ENCODE measurements at places on chromosomes 7 and 10.

GRCh38 chr10:86520871-86521677 lies 518 bp downstream of the WAPL start:
- no peak for DNase-seq

GRCh38 chr10:33258967-33259366 lies 75.5 kb downstream of the NRP1 start:
- DNase-seq = no peak

DNA sequence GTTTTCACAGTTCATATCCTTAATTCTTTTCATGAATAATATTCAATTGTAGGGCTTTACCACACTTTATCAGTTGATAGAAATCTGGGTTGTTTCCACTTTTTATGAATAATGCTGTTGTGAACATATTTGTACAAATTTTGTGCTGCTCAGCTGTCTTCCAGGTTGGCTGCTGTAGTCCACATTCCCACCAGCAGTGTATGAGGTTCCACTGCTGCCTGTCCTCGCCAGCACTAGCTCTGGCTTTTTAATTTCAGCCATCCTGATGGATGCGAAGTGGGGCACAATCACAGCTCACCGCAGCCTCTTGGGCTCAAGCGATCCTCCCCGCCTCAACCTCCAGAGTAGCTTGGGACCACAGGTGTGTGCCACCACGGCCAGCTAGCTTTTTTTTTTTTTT lies 32.8 kb downstream of the NUDT5 start:
- no peak for DNase-seq

DNA sequence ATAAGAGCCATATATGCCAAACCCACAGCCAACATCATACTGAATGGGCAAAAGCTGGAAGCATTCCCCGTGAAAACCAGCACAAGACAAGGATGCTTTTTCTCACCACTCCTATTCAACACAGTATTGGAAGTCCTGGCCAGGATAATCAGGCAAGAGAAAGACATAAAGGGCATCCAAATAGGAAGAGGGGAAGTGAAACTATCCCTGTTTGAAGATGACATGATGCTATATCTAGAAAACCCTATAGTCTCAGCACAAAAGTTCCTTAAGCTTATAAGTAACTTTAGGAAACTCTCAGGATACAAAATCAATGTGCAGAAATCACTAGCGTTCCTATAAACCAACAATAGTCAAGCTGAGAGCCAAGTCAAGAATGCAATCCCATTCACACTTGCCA lies 23.8 kb upstream of the STARD3NL start:
- DNase-seq = no peak

DNA sequence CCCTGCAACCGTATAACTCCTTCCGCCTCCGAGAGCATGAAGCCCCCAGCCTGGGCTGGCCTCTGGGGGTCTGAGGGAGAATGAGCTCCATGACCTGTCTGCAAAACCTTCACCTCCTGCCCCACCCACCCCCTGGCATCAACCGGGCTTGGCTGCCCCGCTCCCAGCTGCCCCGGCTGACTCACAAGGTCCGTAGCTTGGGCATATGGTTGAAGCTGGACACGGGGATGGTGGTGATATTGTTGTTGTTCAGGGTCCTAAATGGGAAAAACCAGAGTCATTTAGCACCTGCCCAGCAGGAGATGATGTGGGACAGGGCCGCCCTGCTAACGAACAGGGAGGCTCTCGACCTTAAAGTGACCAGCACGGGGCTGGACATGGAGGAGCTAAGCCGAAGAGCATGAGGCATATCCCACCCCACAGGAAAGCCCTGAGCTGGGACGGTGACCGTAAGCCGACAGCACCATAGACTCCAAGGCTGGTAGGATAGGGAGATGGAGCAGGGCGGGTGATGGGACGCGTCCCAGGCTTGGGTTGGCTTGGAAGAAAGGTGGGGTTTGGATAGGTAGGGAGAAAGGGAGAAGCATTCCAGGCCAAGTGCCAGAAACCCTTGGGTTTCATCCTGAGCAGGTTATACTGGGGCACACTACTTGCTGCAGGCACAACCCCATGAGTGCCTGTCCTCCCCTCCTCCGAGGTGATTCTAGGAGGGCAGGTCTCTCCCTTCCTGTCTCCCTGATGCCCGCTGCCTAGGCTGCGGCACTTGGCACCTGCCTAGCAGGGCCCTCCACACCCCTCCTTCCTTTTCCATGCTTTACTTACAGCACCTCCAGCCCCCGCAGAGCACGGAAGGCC lies 121.5 kb downstream of the SLIT1 start:
- DNase-seq = no peak

DNA sequence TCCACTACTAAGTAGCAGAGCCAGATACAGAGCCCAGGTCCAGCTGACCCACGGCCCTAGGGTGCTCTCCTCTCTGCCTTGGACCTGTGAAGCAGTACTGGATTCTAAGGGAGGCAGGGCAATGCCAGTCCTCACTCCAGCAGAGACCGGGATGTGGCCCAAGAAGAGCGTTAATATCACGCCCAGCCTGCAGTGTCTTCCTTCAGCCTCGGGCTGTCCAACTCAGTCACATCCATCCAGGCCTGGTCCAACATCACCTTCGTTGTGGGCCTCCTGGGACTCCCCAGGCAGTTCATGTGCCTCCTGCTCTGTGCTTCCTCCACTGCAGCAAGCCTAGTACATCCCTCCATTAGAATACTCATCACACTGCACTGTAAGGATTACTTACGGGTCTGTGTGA lies 114.5 kb downstream of the GRID1 start:
- no peak for DNase-seq

DNA sequence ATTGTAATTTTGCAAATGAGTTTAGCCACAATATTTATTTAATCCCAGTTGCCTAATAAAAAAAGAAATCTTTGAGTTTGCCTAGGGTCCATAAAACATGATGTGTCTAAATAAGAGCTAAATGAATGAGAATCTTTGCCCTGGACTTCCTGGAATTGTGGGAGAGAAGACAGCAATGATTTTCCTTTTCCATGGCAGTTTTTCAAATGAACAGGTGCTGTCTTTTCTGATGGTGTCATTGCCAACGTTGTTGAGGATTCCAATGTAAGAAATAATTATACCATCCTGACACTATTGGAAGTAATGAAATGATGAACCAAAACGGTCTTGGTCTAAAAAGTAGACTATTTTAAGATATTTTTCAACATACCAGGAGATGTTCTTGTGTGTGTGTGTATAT lies 984.7 kb upstream of the CELF2 start:
- no peak for DNase-seq

DNA sequence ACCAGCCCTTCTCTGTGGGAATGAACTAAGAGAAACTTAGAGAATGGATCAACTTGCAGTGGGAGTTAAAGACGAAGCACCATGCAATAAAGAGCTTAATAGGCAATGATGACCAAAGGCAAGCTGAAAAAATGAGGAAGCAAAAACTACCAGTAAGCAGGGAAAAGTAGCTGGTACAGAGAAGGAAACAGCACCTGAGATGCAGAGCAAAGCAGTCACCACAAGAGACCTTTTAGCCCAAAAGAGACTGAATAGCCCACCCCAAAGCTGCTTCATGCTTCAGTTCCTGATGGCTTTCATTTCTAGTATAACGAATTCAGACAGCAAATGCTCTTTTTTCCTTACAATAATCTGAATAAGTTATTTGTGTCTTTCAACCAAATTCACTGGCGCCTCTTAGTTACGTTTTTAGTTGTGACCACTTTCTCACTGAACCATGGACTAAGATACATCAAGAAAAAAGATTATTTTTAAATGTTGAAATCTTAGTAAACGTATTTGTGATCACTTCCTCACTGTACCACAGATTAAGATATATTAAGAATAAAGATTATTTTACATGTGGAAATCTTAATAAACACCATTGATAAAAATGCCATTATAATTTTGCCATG lies 76.0 kb downstream of the USP6NL start:
- no peak for DNase-seq

Data from epithelial cell of prostate (primary cell).